ENCODE measurements at places on chromosomes 4 and X.

- no peak for DNase-seq
Observed at GRCh38 chrX:49197543-49198087, 2.4 kb downstream of the SYP start.

DNA sequence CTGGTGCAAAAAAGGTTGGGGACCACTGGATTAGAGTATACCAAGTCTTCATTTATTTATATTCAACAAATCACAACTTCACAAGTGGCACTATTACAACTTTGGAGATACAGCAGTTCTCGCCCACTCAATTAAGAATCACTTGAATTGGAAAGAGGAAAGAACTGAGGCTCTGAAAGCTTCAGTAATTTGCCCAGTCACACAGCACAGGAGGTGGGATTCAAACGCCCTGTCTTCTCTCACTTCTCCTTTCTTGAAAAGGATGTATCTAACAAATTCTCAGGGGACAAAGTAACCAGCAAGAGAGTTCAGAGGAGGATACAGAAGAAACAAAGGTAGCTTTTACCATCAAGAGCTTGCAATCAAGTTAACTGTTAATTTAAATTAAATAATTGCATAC lies 12.4 kb downstream of the SMIM14 start:
- no peak for DNase-seq

DNA sequence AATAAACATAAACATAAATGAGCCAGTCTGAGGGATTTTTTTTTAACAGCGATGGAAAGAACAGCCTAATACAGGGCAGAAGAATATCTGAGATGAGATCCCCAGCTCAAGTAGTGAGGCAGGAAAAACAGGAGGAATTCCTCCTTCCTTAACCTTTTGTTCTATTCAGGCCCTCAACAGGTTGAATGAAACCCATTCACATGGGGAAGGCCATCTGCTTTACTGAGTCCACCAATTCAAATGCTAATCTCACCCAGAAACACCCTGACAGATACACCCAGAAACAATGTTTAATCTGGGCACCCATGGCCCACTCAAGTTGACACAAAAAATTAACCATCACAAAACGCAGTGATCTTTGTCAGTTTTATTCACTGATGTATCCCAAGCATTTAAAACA lies 45.5 kb downstream of the SMIM31 start:
- DNase-seq: no peak

GRCh38 chr4:17967078-17967477 lies 54.5 kb downstream of the LCORL start:
- DNase-seq: no peak

DNA sequence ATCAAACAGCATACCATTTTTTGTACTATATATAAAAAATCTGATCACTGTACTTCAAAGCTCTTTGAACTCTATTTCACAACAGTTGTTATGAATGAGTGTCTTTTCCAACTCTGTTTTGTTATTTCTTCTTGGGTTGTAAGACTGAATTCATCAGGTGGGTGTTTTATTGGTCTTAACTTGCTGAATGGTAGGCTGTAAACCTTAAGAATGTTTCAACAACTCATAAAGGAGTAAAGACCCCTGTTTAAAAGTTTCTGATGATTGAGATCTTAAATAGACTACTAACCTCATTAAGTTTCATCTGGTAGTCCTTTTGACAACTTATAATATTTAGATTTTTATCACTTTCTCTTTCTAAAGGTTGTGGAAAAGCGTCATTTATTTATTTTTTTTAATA lies 18.4 kb upstream of the STAG2 start:
- no peak for DNase-seq

DNA sequence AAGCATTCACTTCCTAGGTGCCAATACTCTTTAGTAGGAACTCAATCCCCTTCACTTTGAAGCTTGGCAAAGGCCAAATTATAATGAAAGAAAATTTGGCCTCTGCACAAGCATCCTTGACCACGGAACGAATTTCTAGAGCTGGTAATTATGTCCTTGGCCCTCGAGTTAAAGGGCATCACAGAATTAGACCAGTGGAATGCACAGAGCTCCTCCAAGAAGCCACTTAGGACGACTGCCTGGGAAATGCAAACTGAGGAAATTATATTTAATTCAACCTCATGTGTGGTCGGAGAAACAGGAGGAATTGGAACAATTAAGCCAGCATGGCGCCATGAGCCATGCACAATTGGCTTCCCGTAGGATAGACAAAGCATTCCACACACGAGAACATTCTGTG lies 59.3 kb downstream of the NLGN4X start:
- no peak for DNase-seq

DNA sequence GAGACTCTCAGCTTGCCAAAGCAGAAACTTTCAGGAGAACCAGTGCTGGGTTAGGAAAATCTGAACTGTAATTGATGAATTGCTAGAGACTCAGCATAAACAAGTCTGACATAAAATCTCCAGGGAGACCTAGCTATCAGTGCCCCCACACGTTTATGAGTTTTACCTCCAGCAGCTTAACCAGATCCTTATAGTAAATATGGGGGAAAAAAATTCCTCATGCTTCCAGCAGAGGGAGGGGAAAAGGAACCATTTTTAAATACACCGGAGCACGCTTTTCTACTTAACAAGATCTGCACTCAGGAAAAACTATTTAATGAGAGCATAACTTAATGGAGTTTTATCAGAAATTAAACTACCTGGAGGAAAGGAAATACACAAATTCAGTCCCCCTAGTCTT lies 1040.7 kb upstream of the INTU start:
- DNase-seq: no peak

GRCh38 chr4:177190995-177191580 lies 118.6 kb upstream of the NEIL3 start:
- no peak for DNase-seq

DNA sequence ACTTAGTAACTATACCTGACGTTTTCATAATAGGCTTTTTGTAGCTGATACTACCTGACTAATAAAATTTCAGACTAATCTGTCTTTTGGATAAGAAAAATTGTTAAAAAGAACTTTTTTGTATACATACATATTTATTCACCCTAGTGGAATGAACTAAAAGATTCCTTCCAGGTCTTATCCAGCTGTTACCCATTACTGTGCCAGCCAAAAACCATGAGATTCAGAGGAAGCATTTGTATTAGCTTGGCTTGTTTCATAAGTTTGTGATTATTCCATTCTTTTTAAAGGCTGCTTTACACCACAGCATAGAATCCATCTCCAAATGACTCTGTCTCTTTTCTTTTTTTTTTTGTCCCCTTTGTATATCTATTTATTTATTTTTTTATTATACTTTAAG lies 149.4 kb downstream of the FAT4 start:
- no peak for DNase-seq

GRCh38 chr4:159281771-159282170 lies 178.9 kb downstream of the RAPGEF2 start:
- DNase-seq: no peak

- no peak for DNase-seq
Observed at GRCh38 chr4:109967798-109968520, 55.3 kb downstream of the EGF start.

GRCh38 chrX:21374994-21375707 lies 933 bp downstream of the CNKSR2 start:
- DNase-seq: no peak

DNA sequence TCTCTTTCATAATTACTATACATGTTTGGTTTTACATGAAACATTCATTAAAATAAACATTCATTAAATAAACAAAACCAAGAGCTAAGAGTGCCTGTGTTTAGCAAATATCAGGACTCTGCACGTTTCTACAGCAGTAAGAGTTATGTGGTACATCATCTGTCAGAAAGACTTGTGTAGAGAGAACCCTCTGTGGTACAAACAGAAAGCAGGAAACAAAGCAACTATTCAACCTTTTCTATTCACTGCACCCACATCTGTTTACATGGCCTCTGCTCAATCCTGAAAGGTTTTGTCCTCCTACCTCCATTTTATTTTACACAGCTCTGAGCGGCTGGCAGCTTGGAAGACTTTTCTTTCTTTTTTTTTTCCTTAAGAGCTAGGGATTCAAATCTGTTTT lies 90.7 kb upstream of the PCDH18 start:
- no peak for DNase-seq

DNA sequence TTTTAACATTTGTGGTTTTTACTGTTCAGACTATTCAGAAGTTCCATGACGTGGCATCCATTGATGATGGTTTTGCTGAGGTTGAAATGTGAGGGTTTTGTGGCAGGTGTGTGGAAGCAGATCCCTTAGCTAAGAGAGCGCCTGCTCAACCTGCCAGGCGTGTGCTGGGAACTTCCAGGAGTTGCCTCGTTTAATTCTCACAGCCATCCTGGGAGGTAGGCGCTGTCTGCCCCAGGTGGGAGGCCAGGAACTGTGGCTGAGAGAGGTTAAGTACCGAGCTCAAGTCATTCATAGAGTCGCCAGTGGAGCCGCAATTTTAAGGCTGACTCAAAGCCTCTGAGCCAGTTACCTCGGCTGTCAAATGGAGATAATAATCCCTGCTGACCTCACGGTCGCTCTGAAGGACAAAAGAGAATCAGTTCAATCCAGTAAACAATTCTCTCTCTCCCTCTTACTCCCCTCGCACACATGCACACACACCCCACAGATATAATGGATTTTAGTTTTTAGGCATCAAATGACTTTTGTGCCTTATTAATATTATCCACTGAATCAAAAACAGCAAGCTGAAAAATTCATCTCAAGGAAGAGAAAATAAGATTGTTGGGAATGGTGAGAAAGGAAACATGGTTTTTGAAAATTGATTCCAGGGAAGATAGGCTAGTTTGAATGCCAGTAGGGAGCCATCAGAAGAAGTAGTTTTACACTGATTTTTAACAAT lies 171.3 kb downstream of the PTTG2 start:
- peak; percentile 39 for DNase-seq

GRCh38 chr4:98179951-98180350 lies 36.7 kb upstream of the STPG2 start:
- DNase-seq: no peak

DNA sequence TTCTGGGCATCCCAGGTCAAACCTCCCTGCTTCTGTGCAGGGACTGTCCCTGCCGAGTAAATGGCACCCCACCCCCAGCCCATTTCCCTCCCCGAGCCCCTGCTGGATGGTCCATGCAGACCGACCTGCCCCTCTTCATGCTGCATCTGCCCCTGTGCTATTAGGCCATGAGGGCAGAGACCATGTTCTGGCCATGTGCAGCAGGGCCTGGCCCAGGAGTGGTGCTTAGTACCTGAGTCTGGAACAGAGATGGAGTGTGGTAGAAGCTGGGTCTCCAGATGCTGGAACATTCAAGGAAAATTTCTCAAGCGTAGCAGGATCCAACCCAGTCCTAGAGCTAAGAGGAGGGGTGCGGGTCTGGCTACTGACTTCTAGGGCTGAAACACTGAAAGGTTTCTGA lies 15.3 kb upstream of the UBA1 start:
- no peak for DNase-seq

DNA sequence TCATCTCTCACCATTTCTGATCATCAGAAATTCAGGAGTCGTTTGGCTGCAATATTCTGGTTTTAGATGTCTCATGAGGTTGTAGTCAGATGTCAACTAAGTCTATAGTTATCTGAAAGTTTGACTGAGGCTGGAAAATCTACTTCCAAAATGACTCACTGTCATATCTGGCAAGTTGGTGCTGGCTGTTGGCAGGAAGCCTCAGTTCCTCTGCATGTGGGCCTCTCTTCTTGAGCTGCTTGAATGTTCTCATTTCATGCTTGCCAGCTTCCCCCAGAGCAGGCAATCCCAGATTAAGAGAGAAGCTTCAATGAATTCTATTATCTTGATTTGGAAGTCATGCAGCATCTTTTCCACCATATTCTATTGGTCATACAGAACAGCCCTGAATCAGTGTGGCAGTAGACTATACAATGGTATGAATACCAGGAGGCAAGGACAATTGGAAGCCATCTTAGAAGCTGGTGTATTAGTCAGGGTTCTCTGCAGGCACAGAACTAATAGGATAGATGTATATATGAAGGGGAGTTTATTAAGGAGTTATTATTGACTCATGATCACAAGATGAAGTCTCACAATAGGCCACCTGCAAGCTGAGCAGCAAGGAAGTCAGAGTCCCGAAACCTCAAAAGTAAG lies 46.8 kb upstream of the ELF2 start:
- DNase-seq: no peak

DNA sequence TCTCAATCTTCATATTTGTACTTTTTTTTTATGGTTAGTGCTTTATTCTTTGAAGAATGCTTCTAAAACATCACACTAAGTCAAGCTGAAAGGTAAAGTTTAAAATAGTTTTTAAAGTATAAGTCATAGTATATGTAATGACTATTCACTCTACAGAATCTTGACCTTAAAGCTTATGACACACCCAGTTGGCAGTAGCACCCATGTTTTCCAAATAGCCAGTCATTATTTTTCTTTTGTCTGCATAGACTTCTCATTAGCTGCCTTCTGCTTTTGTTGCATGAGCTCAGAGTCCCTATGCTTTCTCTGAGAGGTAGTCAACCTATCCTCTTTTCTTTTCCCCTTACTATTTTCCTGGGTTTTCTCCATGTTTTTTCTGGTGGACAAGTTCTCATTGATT lies 231.5 kb downstream of the PCDH18 start:
- no peak for DNase-seq

All from stimulated activated CD4-positive, alpha-beta T cell treated with anti-CD3 and anti-CD28 coated beads, Interleukin-1b, Interleukin-23, amount 100 ng/mL, for 1 hour (primary cell).